ENCODE measurements at places on chromosomes 2 and 18.

DNA sequence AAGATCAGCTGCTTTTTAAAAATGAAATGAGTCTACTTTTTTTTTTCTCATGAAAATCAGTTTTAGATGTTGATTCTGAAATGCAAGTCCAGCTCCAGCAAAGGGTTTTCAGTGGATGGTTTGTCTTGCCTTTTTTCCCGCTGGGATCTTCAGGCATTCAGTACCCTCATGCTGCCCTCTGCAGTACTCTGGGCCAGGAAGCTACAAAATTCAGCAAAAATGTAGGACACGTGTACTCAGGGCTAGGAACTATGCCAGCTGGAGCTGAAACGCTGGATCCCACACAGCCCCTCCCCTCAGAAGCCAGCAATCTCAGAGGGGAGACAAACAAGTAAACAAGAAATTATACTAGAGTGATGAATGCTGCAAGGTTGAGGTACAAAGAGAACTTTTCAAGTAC lies 97.3 kb downstream of the MMADHC start:
- DNase-seq, result no peak

DNA sequence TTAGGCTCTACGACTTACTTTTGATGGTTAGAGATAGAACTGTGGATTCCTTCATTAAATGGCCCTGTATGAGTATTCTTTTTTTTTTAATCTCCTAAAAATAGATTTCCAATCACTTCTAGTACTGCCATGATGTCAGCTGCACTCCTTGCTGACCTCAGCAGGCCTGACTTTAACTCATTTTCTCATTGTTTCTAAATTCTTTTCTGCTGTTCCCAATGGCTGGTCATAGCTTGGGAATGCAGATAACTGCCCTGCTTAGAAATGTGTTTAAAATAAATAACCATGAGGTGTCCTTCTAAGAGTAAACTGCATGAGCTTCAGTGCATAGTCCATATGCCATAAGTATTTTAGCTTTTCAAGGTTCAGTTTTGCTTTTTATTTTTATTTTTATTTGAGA lies 15.7 kb downstream of the CCDC85A start:
- no peak for DNase-seq

DNA sequence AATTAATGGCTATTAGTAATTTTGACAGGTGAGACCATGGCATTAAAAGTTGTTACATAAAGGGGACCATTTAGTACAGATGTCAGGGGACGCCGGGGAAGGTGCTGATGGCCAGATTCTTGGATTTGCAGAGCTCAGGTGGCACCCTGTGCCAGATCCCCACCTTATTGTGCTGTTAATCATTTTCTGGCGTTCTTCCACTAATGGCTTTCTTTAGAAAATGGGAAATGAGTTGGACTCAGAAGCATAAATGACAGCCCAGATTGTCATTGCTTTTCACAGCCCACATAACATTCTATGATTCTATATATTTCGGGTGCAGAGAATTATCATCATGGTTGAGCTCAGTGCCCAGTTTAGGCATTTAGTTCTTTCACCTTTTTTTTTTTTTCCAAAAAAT lies 257.2 kb upstream of the TCF4 start:
- DNase-seq, result no peak

DNA sequence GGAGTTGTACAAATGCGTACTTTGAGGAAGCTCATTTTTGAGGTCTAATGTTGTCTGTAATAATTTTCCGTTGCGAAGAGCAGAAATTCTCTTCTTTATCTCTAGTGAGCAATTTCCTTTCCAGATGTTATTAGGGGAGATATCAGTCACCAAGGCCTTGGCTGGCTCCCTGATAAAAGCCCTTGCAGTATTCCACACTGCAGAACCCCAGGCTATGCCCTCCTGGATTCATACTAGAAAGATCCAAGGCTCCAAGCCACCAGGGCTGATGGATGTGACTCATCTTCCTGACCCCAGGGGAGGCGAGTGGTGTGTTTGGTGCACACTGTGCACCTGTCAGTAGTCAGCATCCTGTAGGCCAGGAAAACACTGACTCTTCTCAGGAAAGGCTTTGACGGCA lies 34.7 kb downstream of the INO80C start:
- DNase-seq, result no peak

- no peak for DNase-seq
These were observed 99.0 kb downstream of the PLEKHM3 start for GRCh38 chr2:207926133-207926988.
